ENCODE measurements at places on chromosomes 12 and 14.

GRCh38 chr14:48936362-48936761 is 649.8 kb downstream of the RPS29 start:
- ATAC-seq: no peak

DNA sequence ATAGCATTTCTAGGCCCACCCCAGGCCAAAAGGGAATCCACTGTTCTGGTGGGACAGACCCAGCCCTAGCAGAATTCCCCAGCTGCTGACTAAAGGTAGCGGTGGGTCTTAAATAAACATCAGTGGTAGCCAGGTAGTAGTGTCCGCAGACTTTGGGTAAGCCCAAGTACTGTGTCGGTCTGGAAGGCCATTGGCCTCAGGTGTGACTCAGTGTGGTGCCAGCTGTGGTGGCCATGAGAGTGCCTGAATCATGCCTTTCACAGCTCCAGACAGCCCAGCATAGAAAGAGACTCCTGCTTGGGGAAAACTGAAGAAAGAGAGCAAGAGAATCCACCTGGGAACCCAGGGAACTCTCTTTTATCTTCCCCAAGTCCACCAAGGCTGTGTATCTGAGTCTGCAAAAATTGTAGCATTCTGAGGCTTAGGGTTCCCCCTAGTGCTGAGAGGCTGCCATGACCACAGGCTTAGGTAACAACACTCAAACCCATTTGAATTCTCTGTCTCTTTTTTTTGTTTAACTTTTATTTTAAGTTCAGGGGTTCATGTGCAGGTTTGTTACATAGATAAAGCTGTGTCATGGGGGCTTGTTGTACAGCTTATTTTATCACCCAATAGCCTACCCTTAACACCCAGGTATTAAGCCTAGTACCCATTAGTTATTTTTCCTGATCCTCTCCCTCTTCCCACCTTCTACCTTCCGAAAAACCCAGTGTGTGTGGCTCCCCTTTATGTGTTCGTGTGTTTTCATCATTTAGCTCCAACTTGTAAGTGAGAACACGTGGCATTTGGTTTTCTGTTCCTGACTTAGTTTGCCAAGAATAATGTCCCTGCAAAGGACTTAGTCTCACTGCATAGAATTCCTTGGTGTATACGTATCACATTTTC is 16.7 kb upstream of the CD163L1 start:
- peak; percentile 45 for ATAC-seq

- no peak for ATAC-seq
Measured at GRCh38 chr12:33322519-33322918, 117.1 kb downstream of the SYT10 start.

DNA sequence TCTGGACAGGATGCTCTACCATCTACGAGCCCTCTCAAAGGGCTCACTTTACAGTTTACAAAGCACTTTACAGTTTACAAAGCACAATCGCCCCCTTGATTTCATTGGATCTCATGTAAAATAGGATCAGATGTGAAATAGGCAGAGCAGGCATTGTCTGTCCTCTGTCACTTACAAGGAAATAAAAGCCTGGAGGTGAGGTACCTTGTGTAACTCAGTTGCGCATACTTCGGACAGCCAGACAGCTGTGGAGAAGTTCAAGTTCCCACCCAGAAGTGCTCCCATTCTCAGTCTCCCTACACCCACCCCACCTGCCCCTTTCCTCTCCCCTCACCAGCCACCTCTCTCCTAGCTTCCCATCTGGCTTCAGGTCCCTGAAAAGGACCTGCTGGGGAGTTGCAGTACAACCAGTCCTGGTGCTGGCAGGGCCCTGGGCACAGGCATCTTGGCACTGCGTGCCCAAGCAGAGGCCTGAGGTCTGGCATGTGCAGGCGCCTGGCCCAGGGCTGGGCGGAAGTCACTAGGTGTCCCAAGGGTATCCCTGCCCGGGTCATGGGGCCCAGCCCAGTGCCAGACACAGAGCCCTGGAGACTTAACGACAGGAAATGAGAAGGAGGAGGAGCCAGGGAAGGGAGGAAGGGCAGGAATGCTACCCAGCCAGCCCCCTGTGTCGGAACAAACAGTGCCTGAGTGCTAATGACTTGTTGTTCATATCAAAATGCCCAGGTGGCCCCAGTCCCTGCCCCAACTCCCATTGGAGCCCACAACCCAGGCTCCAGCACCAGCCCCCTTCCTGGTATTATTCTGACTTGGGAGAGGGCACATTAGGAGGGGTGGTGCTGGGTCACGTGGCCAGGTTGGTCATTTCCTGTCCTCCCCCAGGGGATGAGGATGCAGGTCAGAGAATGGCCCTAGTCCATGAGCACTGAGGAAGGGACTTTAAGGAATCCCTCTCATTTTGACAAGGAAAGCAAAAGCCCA is 5.4 kb downstream of the RAPGEF3 start:
- no peak for ATAC-seq

- ATAC-seq: peak; percentile 45
Measured at GRCh38 chr14:59328454-59328853, 136.7 kb downstream of the GPR135 start.

DNA sequence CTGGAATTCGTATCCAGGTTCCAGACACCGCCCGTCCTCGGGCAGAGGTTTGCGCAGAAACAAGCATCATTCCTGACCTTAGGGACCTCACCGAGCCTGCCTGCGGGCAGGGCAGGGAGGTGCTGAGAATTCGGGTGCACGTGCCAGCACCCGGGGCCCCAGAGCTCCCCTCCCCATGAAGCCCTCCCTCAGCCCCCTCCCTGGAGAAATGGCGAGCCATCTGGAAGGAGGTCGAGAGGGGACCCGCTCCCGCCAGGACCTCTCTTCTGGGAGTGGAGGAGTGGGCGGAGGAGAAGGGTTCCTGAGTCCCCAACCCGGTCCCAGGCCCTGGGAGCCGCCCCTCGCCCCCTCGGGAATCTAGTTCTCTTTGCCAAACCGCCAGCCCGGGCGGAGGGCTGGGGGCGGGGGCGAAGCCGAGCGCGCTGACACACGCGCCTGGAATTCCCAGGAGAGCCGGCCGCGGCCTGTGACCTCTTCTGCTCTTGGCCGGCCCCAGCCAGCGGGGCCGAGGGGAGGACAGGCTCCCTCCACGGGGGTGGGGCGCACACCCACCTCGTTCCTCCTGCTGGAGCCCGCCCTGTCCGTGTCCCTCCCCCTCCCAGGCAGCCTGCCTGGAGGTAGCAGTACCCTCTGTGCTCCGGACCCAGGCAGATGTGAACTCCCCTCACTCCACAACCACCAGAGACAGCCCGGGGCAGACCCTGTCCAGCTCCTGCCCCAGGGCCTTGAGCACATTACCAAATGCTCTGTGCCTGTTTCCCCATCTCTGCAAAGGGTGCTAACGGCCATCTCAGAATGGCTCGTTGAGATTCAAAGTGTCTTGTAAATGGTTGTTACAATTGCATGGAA is 23.0 kb upstream of the GPR132 start:
- ATAC-seq: no peak

GRCh38 chr12:120625557-120626419 is 14.6 kb upstream of the CABP1 start:
- ATAC-seq: no peak

GRCh38 chr12:32344047-32344446 is 55.3 kb upstream of the FGD4 start:
- ATAC-seq: no peak

GRCh38 chr12:40104461-40105264 is 1.2 kb downstream of the SLC2A13 start:
- ATAC-seq: no peak

- no peak for ATAC-seq
Measured at GRCh38 chr14:95300697-95301526, 18.8 kb downstream of the CLMN start.

DNA sequence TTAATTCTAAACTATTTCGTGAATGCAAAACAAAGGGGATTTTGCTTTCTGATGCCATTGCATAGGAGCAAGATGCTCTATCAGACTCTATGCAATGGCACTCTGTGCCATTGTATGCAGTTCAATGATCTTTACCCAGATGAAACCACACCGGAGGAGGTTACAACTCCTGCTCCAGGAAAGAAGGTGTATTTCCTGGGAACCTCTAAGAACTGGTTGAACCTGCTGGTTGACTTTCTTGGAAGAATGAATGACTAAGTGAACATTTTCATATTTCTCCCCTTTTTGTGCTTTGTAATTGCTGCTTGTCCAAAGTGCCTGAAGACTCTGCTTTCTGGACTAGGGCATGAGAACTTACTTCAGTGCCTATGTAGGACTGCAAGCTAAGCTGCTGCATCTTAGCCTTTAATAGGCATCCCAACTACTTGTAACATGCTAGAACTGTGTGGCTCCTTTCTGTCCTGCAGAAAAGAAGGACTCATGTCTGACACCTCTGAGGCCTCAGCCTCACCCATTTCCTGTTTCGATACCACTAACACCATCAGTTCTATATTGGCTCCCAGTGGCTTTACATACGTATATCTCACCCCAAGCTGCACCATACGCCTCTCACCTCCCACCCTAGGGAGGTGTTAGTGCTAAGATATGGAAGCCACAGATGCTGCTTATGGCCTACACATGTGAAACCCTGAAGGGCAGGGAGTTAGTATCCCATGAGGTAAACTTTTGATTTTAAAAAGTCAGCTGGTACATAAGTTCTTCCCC is 193.5 kb upstream of the CNOT2 start:
- ATAC-seq: peak; percentile 6

- ATAC-seq: no peak
Measured at GRCh38 chr12:3704512-3705353, 48.2 kb downstream of the CRACR2A start.

- no peak for ATAC-seq
Measured at GRCh38 chr14:81162941-81163340, 57.8 kb downstream of the GTF2A1 start.

- ATAC-seq: no peak
Measured at GRCh38 chr12:19205120-19205519, 75.6 kb downstream of the PLEKHA5 start.

GRCh38 chr14:67618617-67619063 is 1.1 kb upstream of the ARG2 start:
- peak; percentile 32 for ATAC-seq

GRCh38 chr12:121794534-121795033 is 1.1 kb upstream of the RHOF start:
- ATAC-seq: peak; percentile 16

DNA sequence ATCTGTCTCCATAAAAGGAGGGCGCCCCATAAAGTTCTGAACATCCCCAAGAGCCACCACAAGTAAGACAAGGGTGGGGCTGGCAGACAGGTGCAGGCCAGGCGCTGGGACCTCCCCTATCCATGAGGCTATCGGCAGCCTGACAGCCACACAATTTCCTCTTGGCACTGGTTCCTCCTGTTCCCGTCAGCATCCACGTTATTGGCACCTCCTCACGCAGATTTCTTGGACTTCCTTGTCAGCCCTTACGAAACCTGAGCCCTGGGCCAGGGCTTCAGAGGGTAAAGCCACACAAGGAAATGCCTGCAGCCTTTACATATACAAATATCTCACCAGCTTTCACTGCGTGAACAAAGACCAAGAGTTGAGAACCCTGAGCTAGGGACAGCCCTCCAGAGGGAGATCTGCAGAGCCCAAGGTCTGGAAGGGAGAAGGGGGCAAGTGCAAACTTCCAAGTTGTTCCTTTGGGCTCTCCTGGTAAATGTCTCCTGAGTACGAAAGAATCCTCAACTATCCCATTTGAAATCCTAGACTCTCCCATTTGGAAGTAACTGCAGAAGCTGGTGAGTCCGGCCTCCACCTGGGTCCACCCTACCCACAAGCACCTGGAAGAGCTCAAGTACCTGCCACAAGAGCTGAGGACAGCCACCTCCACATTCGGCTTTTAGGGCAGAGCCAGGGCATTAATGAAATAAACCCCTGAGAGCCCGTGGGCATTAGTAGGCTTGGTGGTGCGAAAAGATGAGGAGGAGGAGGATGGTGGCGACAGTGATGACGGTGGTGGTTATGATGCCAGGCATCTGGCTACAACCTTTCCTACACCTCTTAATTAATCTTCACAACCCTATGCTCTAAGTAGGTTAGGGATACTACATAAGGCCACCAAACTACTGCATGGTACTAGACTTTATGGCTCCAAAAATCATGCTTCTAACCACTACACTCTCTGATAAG is 5.5 kb upstream of the TC2N start:
- ATAC-seq: no peak

DNA sequence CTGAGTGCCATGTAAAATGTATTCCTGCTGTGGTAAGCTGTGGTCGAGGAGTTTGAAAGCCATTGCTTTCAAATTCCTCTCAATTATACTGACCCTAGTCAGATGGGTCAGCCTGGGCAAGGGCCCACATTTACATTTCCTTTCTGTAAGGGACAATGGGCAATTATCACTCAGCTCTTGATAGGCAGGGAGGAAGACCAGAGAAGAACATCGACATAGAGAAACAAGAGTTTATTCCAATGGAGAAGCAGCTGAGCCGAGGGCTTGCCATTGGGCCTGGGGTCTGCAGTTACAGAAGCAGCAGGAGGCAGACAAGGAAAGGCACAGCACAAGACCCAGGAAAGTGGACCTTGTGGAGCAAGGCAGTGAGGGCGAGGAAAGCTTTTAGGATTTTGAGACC is 9.7 kb downstream of the NRIP2 start:
- no peak for ATAC-seq

GRCh38 chr14:22200977-22201605 is 387.9 kb downstream of the DAD1 start:
- ATAC-seq: peak; percentile 41

DNA sequence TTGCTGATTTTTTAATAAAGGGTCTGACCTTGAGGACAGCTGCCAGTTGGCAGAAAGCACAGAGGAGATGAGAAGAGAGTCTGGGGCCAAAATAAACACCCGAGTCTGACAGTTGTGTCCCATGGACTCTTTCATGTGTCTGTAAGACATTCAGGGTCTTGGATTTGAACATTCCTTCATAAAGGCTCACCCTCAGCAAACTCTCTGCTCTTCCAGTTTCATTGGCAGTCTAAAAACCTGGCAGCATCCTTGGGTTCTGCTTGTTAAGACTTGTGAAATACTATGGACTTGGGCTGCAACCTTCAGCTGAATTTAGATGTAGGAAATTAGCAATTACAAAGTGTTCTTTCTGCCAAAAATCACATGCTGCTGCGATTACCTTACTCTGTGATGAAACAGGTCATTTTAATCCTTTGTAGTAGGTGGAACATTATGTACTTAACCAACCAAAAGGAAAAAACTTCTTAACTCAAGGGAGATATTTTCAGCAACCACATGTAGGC is 32.0 kb upstream of the LMNTD1 start:
- ATAC-seq: no peak

DNA sequence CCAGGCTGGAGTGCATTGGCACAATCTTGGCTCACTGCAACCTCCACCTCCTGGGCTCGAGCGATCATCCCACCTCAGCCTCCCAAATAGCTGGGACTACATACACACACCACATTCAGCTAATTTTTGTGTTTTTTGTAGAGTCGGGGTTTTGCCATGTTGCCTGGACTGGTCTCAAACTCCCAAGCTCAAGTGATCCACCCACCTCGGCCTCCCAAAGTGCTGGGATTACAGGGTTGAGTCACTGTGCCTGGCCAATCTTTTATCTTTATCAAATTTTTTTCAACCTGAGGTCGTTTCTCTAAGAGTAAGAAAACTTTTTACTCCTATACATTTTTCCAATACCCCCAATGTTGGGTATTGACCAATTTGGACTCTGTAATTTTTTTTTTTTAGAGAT is 40.0 kb upstream of the NAP1L1 start:
- ATAC-seq: no peak

Measured in activated CD4-positive, CD25-positive, alpha-beta regulatory T cell treated with anti-CD3 and anti-CD28 coated beads, Interleukin-2, amount 50 U/mL, for 24 hours (primary cell).